Fibroblast of upper back skin (primary cell): ENCODE measurements at places on chromosomes 2 and 18.

GRCh38 chr18:48324651-48325050 is 84.5 kb downstream of the ZBTB7C start:
- DNase-seq = no peak

DNA sequence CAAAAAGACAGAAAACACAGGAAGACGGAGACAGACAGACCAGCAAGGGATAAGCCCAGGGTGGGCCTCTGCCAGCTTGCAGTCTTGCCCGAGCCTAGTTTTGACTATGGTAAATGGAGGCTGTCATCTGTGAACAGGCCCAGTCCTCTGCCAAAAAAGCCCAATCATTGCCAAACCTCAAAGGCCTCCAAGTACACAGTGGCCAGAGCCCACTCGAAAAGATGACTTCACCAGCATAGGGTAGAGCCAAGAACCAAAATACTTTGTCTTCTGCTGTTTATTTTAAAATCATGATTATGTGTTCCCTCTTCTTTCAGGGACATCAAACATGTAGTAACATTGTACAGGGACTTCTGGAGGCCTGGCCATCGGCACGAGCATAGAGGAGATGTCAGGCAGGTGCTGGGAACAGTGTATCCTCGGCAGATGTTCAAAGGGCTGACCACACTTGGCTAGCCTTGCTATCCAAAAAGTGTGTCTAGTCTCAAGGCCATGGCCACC is 66.0 kb downstream of the TTC32 start:
- no peak for DNase-seq

DNA sequence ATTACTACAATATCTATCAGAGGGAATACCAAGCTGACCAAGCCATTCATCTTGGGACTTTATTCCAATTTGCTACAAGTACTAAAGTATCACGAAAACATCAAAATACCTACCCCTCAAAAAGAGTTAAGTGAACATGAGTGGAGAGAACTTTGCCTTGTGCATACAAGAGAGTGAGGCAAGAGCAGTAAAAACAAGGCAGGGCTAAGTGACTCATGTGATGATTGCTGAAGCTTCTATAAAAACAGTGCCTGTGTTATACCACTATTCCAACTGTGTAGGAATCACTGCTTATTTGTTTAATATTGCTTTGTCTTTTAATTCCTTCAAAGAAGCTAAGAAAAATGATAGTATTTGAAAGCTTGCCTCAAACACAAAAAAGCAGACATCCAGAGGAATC is 61.2 kb downstream of the FARSB start:
- peak; percentile 40 for DNase-seq

DNA sequence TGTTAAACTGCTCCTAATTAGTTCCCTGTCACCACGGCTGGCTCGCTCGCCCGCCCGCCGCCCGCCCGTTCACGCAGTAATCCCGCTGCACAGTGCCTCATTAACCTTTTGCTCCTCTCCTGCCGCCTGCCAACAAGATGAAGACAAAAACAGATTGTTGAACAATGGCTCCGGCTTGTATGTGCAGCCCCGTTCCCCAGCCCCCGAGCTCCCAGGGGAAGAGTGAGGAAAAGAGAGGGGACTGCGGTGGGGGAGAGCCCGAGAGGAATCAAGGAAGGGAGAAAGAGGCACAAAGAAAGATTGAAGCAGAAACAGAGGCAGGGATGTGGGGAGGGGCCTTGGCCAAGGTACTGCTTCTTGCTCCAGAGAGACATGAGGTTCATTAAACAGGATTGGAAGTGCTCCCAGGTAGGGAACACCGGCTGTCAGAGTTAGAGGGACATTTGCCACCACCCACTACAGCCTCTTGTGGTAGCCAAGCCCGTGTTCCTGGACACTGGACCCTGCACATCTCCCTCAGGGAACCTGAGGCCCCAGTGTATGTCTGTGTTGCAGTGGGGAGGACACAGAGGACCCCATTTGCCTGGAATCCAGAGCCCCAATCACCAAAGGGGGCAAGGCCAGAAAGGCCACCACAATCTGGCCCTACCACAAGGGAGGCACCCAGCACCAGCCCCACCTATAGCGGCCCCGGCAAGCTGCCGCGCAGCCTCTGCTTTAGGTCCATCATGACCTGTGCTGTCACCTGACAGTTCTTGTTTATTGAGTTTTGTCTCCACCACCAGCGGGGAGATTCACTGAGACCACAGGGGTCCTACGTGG is 38.1 kb downstream of the EMX1 start:
- DNase-seq = no peak

- DNase-seq = no peak
These were observed 101.9 kb downstream of the MREG start for GRCh38 chr2:215911301-215912085.

DNA sequence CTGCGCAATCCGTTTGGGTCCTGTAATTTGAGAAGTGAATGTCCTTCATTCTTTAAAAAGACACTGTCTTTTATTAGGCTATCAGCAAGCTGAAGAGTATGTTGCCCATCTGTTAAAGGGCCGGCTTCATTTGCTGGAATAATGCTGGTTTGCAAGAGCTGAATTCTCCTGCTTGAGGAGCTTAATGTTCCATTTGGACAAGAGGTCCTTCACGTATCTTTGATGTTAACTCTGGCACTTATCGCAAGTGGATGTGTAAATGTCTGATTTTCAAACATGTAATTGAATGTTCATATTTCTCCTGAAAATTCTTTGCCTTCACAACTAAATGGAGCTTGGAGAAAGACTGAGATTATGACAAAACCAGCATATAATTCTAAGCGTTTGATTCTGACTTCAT is 280.8 kb upstream of the NRP2 start:
- no peak for DNase-seq

DNA sequence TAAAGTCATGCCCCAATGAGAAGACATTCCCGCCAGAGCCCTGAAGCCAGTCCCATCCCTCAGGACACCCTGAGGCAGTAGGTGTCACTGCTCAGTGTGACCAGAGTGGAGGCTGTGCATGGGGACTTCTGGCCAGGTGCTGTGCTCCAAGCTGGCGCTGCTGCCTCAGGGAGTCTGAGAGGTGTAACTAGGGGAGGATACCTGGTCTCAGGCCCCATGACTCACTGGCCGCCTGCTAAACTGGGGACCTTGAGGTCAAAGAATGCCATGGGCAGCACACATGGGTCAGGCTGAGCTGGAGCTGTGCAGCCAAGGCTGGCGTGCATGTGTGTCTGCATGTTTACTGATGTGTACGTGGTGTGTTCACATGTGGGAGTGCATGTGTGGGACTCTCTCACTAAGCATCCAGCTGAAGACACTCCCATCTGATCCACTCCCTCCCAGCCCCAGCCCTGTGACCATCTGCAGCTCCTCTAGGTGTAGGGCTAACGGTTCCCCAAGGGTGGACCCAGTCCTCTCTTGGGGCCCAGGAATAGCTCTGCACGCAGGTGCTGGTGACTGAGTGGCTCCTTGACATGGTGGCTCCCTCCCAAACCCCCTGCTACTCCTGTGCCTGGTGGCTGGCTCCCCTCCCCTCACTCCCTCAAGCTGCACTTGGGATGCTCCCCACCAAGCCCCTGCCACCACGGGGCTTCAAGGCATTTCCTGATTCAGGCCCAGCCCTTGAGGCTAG is 16.5 kb downstream of the HS6ST1 start:
- DNase-seq = no peak

DNA sequence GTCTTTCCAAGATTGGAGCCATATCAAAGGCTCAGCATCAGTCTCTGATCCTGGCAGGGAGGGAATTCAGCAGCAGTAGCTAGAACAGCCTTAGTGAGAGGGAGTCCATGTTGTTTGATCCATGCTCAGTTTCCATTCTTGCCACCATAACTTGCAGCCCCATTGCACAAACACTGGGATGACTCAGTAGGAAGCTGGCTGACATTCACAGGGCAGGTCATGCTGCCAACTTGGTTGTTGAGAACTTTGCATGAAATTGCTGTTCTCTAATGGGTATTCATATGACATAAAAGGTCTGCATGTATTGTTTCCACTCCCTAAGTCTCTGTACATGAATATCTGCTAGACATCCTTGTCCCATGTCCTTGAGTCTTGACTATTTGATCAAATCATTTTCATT is 29.9 kb upstream of the STAT4 start:
- DNase-seq = no peak

DNA sequence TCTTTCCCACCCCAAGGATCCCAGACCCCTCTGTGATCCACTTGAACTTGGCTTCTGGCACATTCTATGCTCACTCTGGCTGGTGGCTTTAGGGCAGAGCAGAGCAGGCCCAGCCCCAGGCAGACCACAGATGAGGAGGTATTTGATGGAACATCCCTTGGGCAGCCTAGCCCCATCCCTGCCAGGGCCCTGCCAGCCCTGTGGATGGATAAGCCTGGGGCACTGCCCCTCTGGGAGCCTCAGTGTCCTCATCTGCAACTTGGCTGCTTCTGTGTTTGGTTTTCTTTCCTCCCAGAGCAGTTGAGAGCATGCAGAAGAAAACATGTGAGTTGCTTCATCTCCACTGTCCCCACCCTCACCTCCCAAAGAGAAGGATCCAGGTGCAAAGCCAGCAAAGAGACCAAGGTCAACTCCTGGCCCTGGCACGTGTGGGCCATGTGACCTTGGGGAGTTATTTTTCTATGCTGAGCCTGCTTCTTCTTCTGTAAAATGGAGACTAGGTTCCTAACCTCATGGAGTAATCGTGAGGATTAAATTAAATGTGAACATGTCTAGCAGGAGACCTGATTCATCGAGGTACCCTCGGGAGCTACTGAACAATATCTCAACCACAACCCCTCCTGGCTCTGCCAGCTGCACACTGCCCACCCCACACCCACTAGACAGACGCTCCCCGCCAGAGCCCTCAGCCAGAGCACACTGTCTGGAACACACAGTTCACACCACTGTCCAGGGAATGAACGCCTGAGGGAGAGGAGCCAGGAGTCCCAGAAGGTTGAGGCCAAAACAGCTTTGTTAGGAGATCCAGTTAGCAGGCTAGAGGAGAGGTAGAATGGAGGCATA is 14.6 kb upstream of the TNS1 start:
- no peak for DNase-seq

- peak; percentile 97 for DNase-seq
These were observed 144.1 kb downstream of the ZFP36L2 start for GRCh38 chr2:43082111-43082894.

DNA sequence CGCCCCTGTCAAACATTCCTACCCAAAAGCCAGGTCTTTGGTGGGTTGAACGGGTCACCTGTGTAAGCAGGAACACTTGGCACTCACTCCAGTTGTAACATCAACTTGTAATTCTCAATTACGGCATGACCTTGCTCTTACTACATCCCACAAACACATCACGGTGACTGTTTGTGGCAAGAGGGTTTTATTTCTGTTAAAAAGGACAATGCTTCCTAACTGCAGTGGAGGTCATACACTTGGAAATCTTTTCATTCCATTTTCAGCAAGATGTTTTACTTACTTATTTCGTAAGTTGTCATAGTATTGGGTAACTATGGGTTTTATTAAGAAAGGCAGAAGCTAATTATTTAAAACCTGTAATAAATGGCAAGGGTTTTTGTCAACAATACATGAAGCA is 126.1 kb downstream of the ZNF516 start:
- no peak for DNase-seq

- DNase-seq = no peak
These were observed 6.3 kb upstream of the DRC1 start for GRCh38 chr2:26395394-26395793.

DNA sequence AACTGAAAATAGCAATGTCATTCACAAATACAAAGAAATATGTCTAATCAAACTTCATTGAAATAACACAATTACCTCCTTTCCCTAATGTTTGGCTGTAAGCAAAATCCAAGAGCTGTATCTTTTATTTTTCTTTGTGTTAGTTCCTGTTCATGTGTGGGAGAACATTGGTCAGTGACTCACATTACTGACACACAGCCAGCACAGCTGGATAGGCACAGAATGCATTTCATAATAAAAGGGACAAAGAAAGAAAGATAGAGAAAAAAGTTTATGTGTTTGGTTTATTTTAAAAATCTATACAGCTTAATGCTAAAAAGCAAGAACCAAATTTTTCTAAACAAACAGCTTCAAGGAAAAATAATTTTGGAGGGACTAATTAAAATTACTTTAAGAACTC is 185.6 kb upstream of the COL3A1 start:
- peak; percentile 89 for DNase-seq

- DNase-seq = no peak
These were observed 259.0 kb upstream of the SALL3 start for GRCh38 chr18:78720456-78721237.

- DNase-seq = peak; percentile 35
These were observed at the start of gene SH3RF3 for GRCh38 chr2:109128616-109129355. Gene SH3RF3 (plus strand): TSS chr2:109129205.

DNA sequence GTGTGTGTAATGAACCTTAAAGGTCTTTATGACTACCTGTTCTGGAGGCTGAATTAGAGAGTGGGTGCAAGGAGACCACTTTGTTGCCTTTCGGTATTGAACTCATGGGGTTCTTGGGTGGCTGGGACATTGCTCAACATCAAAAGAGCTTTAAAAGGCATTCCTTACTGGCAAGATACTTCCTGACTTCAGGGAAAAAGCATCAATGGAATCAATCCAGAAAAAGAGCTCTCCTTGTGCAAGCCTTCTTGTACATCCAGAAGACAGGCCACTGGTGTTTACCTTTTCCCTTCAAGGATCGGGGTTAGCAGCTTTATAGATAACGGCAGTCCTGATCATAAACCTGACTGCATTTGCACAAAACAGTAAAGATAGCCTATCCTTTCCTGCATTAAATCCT is 9.5 kb downstream of the PNO1 start:
- DNase-seq = no peak

DNA sequence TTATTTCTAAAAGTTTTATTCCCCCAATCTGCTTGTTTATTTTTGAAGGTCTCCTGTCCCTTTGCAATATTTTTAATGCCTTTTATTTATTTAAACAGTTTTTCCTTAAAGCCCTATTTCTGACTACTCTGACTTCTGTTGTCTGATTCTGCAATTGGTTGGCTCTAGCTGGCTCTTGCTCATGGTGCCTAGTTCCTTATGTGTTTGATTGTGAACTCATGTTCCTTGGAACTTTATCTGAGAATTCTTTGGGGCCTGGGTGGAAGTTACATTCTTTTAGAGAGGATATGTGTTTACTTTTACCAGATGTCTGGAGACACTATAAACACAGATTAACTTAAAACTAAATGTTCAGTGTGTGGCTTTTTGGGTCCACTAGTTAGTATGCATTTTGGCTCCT is 175.9 kb downstream of the DYSF start:
- DNase-seq = no peak

DNA sequence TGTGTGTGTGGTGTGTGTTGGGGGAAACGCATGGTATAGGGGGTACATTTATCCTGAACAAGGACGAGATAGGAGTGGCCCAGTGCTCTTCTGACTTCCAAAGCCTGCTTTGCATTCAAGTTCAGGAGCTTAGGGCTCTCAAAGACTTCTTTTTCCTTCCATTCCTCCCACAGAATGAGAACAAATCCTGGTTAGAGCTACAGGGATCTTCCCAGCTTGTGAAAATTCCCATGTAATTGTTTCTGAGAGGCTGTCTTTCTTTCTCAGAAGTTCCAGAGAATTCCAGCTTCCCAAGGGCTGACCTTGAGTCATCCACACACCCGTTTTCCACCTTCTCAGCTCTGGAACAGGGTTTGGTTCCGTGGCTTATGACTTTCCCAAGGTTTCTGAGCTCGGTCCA is 38.9 kb downstream of the FASTKD2 start:
- peak; percentile 30 for DNase-seq

- peak; percentile 78 for DNase-seq
These were observed 31.4 kb upstream of the YPEL5 start for GRCh38 chr2:30115141-30115980.

- no peak for DNase-seq
These were observed 25.7 kb upstream of the RIT2 start for GRCh38 chr18:43141208-43141607.
